ENCODE measurements at places on chromosomes 3 and 15.

GRCh38 chr3:137460944-137461343, 303.2 kb upstream of the SOX14 start:
- H3K4me1 ChIP-seq = no peaks in the 10 kb centered on the region
- H3K36me3 ChIP-seq = no peaks in the 10 kb centered on the region
- H3K4me3 ChIP-seq = no peak overlapping the region
- no peaks in the 10 kb centered on the region for H3K27me3 ChIP-seq
- no peak for DNase-seq

DNA sequence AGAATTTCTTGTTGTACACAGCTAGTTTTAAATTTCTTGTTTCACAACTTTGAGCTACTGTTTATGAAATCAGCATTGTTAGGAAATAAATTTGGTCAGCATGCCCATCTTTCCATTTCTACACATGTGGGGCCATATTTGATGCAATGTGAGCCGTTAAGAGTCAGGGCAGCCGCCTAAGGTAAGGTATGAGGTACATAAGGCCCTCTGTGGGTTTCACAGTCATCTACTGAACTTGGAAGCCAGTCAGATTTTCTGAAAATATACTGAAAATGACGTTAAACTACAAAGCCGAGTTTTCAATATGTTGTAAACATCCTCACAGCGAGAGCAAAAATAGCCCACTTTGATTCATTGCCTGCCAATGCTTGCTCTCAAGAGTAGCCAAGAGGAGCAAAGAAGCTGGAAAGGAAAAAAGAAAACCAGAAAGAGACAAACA, 94.7 kb upstream of the PDZRN3 start:
- no peaks in the 10 kb centered on the region for H3K36me3 ChIP-seq
- H3K27me3 ChIP-seq = no peaks in the 10 kb centered on the region
- no peak overlapping the region for H3K27ac ChIP-seq

DNA sequence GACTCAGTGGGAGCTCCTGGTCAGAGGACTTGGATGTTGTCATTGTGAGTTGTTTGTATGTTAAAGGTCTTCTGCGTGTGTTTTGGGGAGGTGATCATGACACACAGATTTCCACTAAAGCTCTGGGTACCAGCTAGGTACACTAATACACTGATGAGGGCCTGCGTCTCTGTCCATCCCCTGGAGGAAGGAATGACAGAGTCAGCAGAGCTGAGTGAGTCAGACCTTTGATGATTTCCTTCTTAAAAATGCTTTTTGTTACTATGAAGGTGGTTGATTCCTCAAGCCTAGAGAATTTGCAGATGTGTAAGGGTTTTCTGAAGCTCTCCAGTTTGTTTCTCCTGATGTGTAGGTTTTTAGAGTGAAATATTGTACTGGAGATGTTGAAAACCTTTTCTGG, 424.1 kb upstream of the TPM1 start:
- DNase-seq = no peak
- no peak overlapping the region for H3K4me3 ChIP-seq
- H3K27ac ChIP-seq = no peak overlapping the region
- no peaks in the 10 kb centered on the region for H3K4me1 ChIP-seq

GRCh38 chr15:49452595-49452994, 29.6 kb downstream of the FGF7 start:
- H3K36me3 ChIP-seq = no peaks in the 10 kb centered on the region
- H3K4me3 ChIP-seq = no peak overlapping the region
- no peaks in the 10 kb centered on the region for H3K27me3 ChIP-seq
- DNase-seq = no peak
- no peaks in the 10 kb centered on the region for H3K4me1 ChIP-seq

GRCh38 chr15:76346669-76347481, 10.3 kb downstream of the ISL2 start:
- no peaks in the 10 kb centered on the region for H3K36me3 ChIP-seq
- H3K27me3 ChIP-seq = peaks cover 57% of the 10 kb centered on the region

DNA sequence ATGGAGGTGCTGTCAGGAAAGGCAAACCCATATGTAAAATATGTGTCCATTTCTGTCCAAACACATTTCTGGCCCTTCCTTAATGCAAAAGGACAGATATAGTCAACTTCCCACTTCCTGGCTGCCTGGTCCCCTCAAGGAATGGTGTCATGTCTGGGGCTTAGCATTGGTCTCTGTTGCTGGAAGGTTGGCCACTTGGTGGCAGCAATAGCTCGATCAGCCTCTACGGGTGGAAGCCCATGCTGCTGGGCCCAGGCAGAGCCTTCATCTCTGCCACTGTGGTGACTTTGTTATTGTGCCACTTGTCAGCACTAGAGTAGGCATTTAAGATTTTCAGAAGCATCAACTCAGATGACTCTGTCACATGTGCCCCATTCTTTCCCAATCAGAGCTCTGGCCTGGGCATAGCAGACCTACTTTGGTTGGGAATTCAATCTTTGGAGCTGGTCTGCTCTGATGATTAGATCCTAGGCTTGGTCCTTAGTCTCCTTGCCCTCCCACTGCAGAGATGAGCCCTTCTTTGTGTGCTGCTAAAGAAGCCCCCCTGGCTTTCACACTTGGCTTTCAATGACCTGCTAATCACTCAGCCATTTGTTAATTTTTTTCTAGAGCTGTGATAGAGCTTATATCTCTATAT, 51.0 kb upstream of the SPSB4 start:
- H3K4me1 ChIP-seq = no peaks in the 10 kb centered on the region
- no peak overlapping the region for H3K27ac ChIP-seq
- H3K27me3 ChIP-seq = no peaks in the 10 kb centered on the region
- H3K36me3 ChIP-seq = no peaks in the 10 kb centered on the region
- DNase-seq = peak; percentile 16
- no peak overlapping the region for H3K4me3 ChIP-seq

GRCh38 chr3:123447749-123448517, 957 bp downstream of the ADCY5 start:
- peak overlapping the region; percentile 60 for H3K4me3 ChIP-seq
- H3K4me1 ChIP-seq = no peaks in the 10 kb centered on the region
- peaks cover 48% of the 10 kb centered on the region for H3K27me3 ChIP-seq
- no peaks in the 10 kb centered on the region for H3K36me3 ChIP-seq
- DNase-seq = peak; percentile 10

- H3K36me3 ChIP-seq = no peaks in the 10 kb centered on the region
- H3K27ac ChIP-seq = no peak overlapping the region
- peaks cover 5% of the 10 kb centered on the region for H3K4me1 ChIP-seq
- no peak overlapping the region for H3K4me3 ChIP-seq
- no peaks in the 10 kb centered on the region for H3K27me3 ChIP-seq
- DNase-seq = no peak
Measured at GRCh38 chr15:77179541-77179998, 108.7 kb upstream of the TSPAN3 start.

GRCh38 chr3:138049157-138049919, 39.4 kb downstream of the CLDN18 start:
- H3K27me3 ChIP-seq = no peaks in the 10 kb centered on the region
- H3K4me1 ChIP-seq = no peaks in the 10 kb centered on the region
- H3K36me3 ChIP-seq = no peaks in the 10 kb centered on the region
- no peak overlapping the region for H3K4me3 ChIP-seq
- H3K27ac ChIP-seq = no peak overlapping the region

GRCh38 chr15:29734917-29735572, 87.2 kb downstream of the TJP1 start:
- H3K4me1 ChIP-seq = no peaks in the 10 kb centered on the region
- DNase-seq = no peak
- H3K4me3 ChIP-seq = no peak overlapping the region
- H3K27me3 ChIP-seq = no peaks in the 10 kb centered on the region

DNA sequence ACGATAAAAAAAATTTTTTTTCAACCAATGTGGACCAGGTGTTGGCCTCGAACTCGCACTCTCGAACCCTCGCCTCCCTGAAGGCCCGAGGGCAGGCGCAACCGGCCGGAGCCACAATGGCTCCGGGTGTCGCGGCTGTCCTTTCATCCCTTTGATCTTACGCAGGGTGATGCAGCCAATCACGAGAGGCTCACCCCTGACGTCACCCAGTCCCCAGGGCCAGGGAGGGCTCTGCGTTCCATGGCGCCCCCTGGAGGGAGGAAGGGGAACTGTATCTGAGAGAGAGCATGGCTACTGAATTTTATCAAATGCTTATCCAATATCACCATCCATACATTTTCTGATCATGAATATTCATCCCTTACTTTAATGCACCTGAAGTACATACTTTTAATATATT, 15.4 kb upstream of the GMNC start:
- no peaks in the 10 kb centered on the region for H3K36me3 ChIP-seq
- no peak overlapping the region for H3K27ac ChIP-seq
- H3K4me3 ChIP-seq = no peak overlapping the region
- no peaks in the 10 kb centered on the region for H3K4me1 ChIP-seq
- DNase-seq = no peak

- no peak overlapping the region for H3K4me3 ChIP-seq
- H3K36me3 ChIP-seq = no peaks in the 10 kb centered on the region
- H3K4me1 ChIP-seq = no peaks in the 10 kb centered on the region
- DNase-seq = no peak
- peaks cover 4% of the 10 kb centered on the region for H3K27me3 ChIP-seq
Measured at GRCh38 chr3:123347691-123348264, 101.1 kb downstream of the ADCY5 start.

DNA sequence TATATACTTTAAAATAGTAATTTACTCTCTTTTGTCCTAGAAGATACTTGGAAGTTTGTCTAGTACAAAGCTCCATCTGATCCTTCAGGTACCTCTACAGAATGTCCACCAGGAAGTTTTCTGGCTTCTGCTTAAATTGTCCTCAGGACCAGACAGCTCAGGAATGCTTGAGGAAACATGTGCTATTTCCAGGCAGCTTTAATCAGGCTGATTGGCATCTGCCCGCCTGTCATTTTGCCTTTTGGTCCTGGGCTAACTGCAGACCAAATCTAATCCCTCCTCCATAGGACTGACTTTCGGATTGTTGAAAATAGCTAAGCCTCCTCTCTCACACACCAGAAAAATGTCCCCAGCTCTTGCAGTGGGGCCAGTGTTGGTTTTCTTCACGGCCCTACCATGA, 113.4 kb upstream of the RGMA start:
- no peak overlapping the region for H3K4me3 ChIP-seq
- H3K27me3 ChIP-seq = no peaks in the 10 kb centered on the region
- DNase-seq = no peak
- H3K4me1 ChIP-seq = no peaks in the 10 kb centered on the region
- H3K27ac ChIP-seq = no peak overlapping the region

DNA sequence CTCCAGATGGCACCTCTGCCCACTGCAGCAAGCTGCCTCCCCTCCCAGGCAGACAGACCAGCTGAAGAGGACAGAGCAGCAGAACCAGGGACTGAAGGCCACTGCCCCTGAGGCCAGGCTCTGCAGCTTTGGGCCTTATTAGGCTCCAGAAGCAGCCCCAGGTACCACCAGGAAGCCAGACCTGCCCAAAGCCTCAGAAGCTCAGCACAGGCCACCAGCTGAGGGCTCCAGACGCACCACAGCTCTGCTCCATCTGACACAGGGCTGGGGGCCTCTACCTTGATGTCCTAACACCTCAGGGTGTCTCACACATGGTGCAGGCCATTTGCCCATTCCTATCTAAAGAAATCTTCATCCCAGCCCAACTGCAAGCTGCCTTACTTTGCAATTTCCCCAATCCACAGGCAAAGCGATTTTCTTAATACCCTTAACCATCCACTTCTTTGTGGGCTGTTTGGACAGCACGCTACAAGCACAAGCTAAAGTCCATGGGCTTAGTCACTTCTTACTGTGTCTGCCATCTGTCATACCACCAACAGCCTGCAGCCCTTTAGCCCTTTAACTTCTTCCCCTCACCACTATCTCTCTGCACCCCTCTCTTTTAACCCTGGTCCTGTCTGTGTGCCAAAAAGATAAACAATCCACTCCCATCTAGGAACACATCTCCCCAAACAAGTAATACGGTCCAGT, 112.1 kb downstream of the IQSEC1 start:
- H3K27me3 ChIP-seq = no peaks in the 10 kb centered on the region
- H3K27ac ChIP-seq = no peak overlapping the region
- no peak overlapping the region for H3K4me3 ChIP-seq
- peaks cover 38% of the 10 kb centered on the region for H3K4me1 ChIP-seq
- no peaks in the 10 kb centered on the region for H3K36me3 ChIP-seq
- no peak for DNase-seq

- H3K4me3 ChIP-seq = no peak overlapping the region
- H3K27ac ChIP-seq = no peak overlapping the region
- H3K27me3 ChIP-seq = no peaks in the 10 kb centered on the region
- DNase-seq = no peak
- no peaks in the 10 kb centered on the region for H3K36me3 ChIP-seq
Measured at GRCh38 chr3:110710603-110711002, 361.0 kb upstream of the NECTIN3 start.

DNA sequence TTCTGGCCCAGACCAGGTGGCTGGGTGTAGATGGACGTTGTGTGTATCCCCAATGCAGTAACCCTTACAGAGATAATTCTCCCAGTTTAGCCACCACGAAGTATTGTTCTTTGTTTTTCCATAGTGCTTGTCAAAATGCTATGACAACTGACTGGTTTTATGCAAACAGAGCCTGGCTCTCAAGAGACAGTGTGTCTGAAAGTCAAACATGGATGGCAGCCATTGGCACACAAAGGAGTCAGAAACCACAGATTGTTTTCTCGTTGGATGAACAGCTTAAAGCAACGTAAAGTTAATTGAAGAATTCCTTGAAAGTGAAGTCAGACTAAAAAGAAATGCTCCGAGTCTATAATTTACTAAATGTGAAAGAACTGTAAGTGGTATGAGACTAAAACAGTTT, 91.2 kb downstream of the FILIP1L start:
- no peaks in the 10 kb centered on the region for H3K36me3 ChIP-seq
- H3K27ac ChIP-seq = no peak overlapping the region
- no peak for DNase-seq
- no peaks in the 10 kb centered on the region for H3K27me3 ChIP-seq
- H3K4me3 ChIP-seq = no peak overlapping the region

DNA sequence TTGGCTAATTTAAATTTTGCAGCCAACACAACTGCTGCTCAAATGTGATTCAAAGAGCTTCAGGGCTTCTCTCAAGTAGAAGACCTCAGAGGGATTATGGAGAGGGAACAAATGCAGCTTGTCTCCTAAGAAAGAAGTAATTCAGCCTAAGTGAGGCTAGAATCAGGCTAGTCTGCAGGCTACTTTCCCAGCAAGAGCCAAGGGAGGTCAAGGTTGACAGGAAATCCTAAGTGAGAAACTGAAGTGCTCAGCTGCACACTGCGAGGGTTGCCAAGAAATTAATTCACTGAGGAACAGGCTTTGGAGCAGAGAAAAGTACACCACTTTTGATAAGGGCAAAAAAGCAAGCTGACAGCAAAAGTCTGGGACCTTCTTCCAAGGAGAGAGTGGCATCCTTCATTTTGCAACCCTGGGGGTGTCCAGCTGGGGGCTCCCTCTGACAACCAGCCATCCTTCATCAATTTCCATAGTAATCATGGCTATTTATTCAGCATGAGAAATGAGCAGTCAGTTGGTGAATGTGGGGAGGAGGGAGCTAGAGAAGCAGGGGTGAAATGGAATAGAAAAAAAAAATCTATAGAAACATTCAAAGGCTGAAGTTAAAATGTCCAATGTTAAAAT, 646.4 kb upstream of the ADAMTS9 start:
- H3K27ac ChIP-seq = no peak overlapping the region
- H3K27me3 ChIP-seq = no peaks in the 10 kb centered on the region
- no peak for DNase-seq
- H3K4me1 ChIP-seq = no peaks in the 10 kb centered on the region
- no peak overlapping the region for H3K4me3 ChIP-seq
